ENCODE measurements at places on chromosomes 4 and X.
A peak's percentile ranks its signal among the peaks of the same experiment; 100 is the strongest.

DNA sequence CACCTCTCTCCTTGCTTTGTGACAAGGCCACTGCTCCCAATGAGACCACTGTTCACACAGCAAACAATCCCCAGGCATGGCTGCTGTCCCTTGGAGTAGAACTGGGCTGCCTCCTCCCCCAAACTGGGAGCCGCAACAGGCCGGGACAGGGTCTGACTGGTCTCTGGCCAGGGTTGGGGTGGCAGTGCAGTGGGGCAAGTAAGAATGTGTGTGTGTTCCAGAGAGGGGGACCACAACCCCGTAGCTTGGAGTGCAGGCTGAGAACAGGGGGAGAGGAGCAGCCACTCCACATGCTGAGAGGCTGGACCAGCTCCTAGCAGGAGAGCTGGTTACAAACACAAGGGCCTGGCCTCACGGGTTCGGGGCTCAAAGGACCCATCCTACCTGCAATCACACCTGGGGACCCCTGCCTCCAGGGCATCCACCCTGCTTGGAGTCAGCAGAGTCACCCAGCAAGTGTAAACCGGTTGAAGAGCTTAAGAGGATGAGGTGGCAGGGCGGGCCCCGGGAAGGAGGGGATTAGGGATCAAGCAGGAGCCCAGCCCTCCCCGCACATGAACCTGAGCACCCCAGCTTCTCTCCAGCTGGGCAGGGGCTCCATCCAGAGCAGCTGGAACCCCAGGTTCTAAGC lies 3.8 kb upstream of the ZNF185 start:
- DNase-seq, result no peak

DNA sequence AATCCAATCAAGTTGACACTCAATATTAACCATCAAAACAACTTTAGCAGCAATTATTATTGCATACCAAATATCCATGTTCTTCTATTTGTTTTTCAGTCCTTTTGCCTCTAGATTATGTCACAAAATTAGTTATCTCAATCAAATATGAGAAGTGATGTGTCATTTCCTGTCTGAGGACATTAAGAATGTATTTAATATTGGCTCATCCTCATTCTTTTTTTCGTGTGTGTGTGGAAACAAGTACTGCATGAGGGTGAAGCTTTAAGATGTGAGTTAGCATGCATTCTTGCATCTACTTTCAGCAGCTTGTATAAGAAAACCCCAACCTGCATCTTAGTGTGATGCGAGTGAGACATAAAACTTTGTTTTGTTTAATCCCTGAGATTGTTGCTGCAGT lies 301.4 kb downstream of the GRIA2 start:
- DNase-seq, result no peak

DNA sequence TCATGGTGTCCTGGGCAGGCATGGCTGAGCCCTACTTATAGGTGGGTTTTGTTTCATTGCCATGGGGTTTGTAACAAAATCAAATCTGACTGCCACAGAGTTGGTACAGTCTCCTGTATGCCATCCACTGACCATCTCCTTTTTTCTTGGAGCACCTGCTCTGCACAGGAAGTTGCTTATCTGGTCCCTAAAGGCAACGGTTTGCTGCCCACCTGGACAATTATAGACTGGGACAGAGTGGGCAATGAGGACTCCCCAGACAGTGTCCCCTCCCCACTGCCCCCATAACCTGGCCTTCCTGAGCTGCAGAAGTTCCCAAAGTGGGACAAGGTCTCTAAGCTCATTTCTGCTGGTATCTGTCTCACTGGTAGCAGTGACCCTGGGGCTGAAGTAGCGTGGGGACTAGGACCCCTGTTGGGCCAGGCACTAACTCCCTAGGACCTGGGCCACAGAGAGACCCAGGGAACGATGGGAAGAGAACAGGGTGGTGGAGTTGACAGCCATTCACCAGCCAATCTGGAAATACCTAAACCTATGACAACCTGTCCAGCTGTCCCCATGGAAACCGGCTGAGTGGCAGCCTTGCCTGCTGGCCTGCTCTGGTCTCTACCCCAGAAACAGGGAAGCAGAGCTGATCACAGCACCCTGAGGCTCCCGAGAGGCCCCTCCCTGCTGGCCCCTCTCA lies 64.7 kb downstream of the WFS1 start:
- DNase-seq, result no peak

DNA sequence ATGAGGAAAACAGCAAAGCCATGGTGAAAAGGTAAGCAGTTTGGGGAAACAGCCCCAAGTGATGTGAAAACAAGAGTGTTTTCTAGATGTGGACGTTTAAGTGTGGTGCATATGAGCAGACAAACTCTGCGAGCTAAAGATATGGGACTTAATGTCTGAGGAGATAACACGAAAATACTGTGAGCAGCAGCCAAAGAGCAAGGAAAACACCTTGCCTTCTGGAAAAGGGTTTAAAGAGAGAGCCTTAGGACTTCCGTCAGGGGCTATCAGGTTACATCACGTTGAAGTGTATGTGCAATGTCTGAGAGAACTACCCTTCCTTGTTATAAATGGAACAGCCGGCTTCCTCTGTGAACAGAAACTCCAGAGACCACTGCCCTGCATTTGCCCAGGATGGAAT lies 54.2 kb downstream of the LEF1 start:
- no peak for DNase-seq

DNA sequence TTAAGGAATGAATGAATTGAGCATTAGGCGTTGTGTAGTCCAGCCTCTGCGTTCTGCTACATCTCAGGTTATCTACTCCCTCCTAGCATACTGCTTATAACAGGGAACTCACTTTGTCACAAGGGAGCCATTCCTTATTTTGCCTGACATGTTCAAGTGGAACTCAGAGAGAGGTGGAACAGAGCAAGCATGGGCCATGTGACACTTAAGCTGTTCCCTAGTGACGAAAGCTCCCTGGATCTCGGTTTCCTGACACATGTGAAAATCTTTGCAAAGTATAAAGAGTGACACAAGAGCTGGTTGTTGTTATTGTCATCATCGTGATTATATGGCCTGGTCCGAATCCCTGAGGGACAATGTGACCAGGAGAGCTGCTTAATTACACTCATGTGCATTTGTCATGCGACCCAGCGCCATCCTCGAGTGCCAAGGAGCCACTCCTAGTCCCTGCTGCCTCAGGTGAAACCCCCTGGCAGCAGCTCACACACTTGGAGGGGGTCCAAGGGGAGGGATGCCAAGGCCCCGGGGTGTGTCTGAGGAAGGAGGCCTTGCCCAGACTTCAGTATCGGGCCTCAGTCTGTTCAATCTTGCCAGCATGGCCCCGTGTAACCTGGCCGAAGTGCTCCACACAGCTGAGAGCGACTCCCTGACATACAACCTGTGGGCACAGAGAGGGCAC lies 98.5 kb upstream of the MAP3K15 start:
- no peak for DNase-seq

GRCh38 chr4:101191302-101192098 lies 155.8 kb downstream of the PPP3CA start:
- DNase-seq, result no peak

- DNase-seq, result no peak
Measured at GRCh38 chr4:173218411-173219125, 50.0 kb downstream of the GALNT7 start.

DNA sequence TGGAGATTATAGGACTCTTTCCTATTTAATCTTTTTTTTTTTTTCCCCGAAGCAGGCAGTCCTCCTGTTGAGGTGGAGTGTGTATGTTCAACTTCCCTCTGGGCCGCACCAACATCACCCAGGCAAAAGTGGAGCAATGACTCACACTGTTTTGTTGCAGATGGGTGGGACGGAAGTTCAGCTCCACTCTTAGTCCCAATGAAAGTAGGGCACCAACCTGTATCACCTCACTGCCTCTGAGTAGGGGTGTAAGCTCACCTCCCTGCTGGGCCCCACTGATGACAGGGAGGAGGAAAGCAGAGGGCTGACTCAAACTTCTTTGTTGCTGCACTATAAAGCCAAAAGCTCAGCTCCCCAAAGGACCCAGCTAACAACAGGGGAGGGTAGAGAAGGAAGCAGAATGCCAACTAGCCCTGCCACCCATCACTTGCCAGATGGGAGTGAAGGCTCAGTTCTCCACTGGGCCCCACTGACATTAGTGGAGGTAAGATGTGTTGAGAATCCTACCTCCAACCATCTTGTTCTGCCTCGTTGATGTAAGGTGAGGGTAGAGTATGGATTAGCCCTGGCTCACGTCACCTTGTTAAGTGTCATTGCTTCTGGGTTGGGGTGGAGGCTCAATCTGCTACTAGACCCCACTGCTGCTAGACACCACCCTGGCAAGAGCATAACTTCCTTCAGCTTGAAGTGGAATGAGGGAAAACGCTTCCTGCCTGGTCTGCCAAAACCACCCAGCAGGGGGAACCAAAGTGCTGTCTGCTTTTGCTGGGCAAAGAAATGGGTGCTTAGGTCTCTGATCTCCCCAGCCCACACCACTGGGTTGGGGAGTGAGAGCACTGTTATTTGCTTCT lies 14.1 kb downstream of the RPS6KA3 start:
- DNase-seq, result peak; percentile 63

GRCh38 chrX:68940601-68941000 lies 111.8 kb downstream of the EFNB1 start:
- no peak for DNase-seq

- DNase-seq, result no peak
Measured at GRCh38 chr4:16717266-16717970, 181.0 kb downstream of the LDB2 start.

- no peak for DNase-seq
Measured at GRCh38 chr4:23962462-23962861, 72.6 kb upstream of the PPARGC1A start.

DNA sequence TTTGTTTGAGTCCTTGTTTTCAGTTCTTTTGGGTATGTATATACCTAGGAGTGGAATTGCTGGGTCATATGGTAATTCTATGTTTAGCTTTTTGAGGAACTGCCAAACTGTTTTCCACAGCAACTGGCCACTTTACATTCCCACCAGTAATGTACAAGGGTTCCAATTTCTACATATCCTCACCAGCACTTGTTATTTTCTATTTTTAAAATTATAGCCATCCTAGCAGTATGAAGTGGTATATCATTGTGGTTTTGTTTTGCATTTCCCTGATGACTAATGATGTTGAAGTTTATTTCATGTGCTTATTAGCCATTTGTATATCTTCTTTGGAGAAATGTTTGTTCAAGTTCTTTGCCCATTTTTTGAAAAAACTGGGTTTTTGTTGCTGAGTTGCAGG lies 39.6 kb downstream of the TMEM164 start:
- no peak for DNase-seq

DNA sequence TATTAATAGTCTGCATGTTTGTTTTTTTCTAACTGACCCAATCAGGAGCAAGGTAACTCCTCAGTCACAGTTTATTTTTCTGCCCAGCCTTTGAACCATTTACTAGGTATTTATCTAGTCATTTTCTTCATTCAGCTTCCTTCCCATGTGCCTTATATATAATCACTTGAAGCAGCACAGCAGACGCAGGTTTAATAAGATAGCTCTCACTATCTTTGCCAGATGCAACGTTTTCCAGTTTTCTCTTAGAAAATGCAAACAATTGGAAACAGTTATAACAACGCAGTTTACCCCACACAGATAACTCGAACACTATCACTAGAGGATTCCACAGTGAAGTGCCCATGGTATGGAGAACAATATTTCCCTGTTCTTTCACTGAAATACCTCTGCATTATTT lies 56.4 kb upstream of the NFKB1 start:
- DNase-seq, result no peak

- DNase-seq, result peak; percentile 26
Measured at GRCh38 chrX:71998836-71999509, 88.3 kb downstream of the NHSL2 start.
